ENCODE measurements at places on chromosomes 2 and 18.

DNA sequence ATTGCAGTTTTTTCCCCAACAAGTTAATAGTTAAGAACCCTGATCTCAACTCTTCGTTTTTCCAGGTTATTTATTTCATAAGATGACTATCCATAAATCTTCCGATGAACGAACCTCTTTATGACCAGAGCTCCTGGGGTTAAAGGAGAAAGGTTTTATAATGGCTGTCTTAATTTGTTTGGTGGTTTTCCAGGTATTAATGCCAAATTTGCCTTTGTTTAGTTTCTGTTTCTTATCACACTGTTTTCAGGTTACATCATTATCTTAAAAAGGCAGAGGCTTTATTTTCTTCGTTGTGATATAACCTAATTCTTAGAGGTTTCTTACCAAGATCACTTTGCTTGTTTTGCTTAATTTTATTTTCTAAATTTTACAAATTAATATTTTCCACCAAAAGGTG, 10.1 kb downstream of the ZNF638 start:
- no peak for DNase-seq

DNA sequence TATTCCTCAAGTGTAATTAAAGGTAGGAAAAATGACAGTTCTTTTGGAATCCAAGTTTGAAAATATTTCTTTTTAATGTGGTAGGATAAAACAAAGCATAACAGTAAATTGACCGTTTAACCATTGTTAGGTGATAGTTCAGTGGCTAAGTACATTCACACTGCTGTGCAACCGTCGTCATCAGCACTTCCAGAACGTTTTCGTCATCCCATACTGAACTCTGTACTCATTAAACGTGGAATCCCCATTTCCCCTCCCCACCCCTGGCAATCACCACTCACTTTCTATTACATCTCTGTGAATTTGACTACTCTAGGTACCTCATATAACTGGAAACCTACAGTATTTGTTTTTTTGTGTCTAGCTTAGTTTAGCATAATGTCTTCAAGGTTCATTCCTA, 32.9 kb upstream of the FZD5 start:
- DNase-seq: no peak

GRCh38 chr2:96884299-96885094, 14.6 kb upstream of the SEMA4C start:
- no peak for DNase-seq

GRCh38 chr2:32711219-32711618, 83.4 kb downstream of the TTC27 start:
- no peak for DNase-seq

GRCh38 chr18:49841236-49842217, 28.2 kb upstream of the ACAA2 start:
- DNase-seq: no peak

- no peak for DNase-seq
Measured at GRCh38 chr2:104023765-104024164, 830.1 kb upstream of the POU3F3 start.

GRCh38 chr2:18800240-18800971, 211.0 kb upstream of the NT5C1B start:
- DNase-seq: peak; percentile 24

- DNase-seq: no peak
Measured at GRCh38 chr2:157894694-157895435, 18.7 kb upstream of the ACVR1 start.
